Hypothalamus (tissue), 51 donors: ENCODE measurements at places on chromosomes 1 and 21.

- no peak for DNase-seq
These were observed 136.2 kb downstream of the NTNG1 start for GRCh38 chr1:107277022-107277421.

- no peak for DNase-seq
These were observed 26.2 kb upstream of the PTPRC start for GRCh38 chr1:198612471-198613260.

DNA sequence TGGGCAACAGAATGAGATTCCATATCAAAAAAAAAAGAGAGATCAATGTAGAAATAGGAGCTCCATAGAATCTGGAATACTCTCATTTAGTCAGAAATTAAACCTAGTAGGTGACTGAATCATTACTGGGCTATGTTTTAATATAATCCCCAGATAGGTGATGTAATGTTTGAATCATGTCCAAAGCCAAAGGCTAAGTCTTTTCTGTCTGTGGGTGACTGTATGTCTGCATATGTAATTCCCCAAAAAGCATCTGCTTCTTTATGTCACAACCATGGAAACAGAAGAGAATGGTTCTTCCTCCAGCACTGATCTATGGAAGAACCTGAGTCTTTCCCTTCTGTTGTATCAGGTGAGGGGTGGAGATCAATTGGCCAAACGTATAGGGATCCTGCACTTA is 5.8 kb downstream of the LAMC2 start:
- DNase-seq, result no peak

DNA sequence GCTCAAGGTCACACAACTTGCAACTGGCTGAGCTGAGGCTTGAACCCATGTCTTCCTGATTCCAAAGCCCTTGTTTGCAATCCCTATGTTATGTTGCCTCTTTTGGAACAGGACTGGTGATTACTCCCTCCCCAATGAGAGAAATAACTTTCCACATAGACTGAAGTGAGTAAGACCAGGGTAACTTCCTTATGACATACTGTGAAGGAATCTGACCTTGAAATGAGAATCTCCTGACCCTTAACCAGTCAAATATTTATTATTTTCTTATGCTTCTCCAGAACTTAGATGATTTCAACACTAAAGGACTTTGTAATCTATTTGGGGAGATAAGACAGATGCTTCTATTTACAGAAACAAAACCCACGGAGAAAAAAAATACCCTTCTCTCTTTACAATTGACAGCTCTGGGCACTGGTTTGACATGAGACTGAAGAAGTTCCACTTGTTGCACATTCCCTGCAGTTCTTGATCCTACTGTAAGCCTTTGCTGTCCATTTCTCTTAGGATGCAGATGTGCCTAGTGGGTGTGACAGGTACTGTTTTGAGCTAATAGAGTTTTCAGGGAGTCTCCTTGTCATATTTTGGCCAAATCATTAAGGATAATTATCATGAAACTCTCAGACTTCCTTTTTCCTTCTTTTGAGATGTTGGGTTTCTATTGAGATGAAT is 3.9 kb upstream of the RPTN start:
- no peak for DNase-seq

- DNase-seq, result no peak
These were observed 65.1 kb downstream of the DDR2 start for GRCh38 chr1:162697140-162697895.

DNA sequence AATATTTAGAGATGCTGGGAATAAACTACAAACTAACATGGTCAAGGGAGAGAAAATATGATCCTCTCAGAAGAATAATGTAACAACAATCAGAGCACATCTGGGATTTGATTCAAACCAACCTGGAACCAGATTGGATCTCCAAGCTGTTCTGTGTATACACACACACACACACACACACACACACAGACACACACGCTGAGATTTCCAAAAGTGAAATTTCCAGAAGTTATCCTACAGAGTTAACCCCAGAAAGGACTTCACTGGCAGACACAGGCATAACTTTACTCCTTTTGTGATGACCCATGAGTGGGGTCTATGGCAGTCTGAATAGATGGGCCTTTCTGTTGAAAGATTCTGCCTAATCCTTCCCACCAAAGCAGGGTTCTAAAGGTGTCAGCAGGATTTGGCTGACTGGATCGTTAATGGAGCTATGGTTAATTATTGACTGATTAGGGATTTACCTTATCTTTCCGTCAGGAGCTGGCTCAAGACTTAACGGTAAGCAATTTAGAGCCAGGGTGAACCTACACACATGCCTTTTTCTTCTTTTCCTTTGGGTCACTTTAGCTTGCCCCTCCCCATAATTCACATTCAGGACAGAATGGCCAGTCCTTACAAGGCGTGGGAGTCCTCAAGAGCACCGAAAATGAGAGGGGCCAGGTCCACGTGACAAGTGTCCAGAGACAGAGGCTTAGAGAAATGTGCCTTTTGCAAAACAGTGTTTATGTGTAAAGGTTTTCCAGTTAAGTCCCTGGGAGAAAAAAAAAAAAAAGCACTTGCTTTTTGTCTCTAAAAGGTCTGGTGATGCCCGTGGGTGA is 10.9 kb upstream of the PROX1 start:
- DNase-seq, result no peak

DNA sequence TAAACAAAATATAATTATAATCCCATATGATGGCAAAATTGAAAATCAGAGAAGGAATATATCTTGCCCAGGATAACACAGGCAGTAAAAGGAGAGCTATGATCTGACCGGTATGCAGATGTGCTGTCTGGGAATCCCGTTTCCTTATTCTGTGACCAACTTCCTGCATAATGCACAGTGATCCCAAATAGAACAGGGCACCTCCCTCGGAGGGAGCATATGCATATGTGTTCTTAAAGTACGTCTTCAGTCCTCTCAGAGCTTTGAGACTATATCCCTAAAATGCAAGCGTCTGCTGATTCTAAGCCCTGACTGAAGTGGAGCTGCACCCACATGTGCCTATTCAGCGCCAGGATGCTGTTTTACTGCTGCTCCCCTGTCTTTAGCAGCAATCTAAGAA is 366.1 kb upstream of the PTBP2 start:
- no peak for DNase-seq

GRCh38 chr1:27570356-27570755 is 33.6 kb downstream of the AHDC1 start:
- DNase-seq, result no peak

DNA sequence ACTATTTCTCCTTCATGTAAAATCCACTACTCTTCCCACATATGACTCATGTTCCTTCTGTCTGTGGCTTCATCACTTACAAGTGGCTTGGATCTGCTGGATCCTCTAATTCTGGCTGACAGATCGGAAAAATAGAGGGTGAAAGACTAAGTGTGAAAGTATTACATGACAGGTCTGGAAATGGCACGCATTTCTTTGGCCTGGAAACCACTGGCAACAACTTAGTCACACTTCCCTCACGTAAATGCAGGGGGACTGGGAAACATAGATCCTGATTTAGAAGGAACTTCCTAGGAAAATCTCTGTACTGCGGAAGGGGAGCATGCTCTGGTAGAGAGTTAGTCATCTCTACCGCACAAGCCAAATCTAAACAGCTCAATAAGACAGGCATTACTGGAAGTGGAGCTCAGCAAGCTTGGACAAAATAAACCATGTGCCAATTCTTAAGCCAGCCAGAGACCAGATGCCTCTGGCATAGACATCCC is 305.4 kb upstream of the PTBP2 start:
- no peak for DNase-seq

GRCh38 chr21:29808153-29808552 is 131.6 kb downstream of the GRIK1 start:
- DNase-seq, result no peak

GRCh38 chr1:62013264-62013663 is 181.4 kb upstream of the L1TD1 start:
- DNase-seq, result no peak

DNA sequence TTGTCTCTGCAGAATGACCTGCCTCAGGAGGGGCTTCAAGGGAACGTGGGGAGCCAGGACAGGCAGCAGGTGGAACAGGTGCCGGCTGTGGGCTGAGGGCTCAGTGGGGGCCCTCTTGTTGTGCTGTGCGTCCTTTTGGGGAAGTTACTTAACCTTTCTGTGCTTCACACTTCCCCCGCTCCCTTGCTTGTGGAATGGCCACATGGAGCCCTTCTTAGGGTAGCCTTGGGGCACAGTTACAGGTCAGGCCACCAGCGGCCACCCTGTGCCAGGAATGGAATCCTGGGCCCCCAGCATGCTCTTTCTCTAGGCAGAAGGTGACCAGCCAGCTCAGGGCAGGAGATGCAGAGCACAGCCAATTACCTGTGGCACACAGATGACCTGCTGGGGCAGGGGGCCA is 2.6 kb downstream of the IKBKE start:
- no peak for DNase-seq

DNA sequence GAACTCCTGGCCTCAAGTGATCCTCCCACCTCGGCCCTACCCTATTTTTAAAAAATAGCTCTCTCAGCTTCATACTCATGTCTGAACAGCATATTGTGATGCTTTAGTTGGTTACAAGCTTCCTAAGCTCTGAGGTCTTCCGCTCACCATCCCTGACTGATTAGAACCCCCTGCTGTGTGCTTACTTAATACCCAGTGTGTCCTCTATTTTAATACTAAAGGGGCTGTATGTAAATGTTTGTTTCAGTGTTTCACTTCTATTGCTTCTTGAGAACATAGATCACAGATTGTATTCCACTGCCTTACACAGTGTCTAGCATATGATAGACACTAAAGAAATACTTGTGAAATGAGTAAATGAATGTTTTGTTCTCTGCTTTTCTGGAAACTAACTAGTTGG is 29.8 kb downstream of the ZYG11B start:
- DNase-seq, result no peak

- DNase-seq, result no peak
These were observed 808.6 kb downstream of the USP25 start for GRCh38 chr21:16538405-16538804.

GRCh38 chr1:24293392-24294227 is 25.5 kb upstream of the GRHL3 start:
- no peak for DNase-seq
